Central memory CD8-positive, alpha-beta T cell (primary cell): ENCODE measurements at places on chromosomes 2 and 18.

- DNase-seq, result no peak
These were observed 66.6 kb downstream of the MTCL1 start for GRCh38 chr18:8771930-8772329.

DNA sequence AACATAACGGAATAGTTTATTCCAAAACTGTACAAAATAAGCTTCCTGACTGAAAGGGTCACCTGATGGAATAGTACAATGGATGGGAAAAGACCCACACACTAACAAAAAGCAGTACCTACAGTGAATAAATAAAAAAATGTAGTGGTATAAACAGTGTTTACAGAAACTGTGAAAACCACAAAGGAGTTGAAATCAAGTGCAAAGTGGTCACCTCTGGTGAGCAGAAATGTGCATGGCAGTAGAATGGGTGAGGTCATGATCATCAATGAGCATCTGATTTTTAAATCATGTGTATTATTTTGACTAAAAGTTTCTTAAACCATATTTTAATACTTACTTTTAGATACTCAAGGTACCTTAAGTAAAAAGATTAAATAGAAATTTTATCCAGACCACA is 11.4 kb downstream of the WDSUB1 start:
- no peak for DNase-seq

- DNase-seq, result no peak
These were observed 32.6 kb downstream of the FASTKD2 start for GRCh38 chr2:206798000-206798399.

DNA sequence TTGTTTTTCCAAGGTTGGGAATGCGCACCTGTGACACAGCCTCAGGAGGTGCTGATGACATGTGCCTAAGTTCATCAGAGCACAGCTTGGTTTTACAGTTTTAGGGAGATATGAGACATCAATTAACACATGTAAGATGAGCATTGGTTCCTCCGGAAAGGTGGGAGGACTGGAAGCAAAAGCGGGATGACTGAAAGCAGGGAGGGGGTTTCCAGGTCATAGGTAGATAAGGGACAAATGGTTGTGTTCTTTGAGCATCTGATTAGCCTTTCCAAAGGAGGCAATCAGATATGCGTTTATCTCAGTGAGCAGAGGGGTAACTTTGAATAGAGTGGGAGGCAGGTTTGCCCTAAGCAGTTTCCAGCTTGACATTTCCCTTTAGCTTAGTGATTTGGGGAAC is 26.3 kb downstream of the CAPG start:
- no peak for DNase-seq

DNA sequence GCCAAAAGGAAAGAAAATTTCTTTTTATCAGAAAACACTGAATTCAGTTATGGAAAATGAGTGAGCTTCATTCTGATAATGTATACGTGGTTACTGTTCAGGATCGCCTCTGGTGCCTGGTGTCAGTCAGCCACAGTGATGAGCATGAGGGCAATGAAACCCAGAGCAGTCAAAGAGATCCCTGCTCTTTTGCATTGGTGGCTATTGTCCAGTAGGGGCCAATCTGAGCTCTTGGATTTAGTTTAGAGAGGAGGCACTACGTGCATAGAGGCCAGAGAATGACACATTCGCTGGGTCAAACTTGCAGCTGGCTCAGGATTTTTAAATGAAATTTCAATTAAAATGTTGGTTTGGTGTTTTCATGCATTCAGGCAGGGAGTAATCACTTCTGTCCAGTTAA is 522.9 kb downstream of the TMEM182 start:
- DNase-seq, result no peak

- no peak for DNase-seq
These were observed 84.0 kb downstream of the LIPG start for GRCh38 chr18:49645841-49646351.

- DNase-seq, result peak; percentile 11
These were observed 2.0 kb upstream of the CYP26B1 start for GRCh38 chr2:72149556-72150156.

GRCh38 chr2:169667583-169667982 is 26.6 kb downstream of the CFAP210 start:
- DNase-seq, result no peak

DNA sequence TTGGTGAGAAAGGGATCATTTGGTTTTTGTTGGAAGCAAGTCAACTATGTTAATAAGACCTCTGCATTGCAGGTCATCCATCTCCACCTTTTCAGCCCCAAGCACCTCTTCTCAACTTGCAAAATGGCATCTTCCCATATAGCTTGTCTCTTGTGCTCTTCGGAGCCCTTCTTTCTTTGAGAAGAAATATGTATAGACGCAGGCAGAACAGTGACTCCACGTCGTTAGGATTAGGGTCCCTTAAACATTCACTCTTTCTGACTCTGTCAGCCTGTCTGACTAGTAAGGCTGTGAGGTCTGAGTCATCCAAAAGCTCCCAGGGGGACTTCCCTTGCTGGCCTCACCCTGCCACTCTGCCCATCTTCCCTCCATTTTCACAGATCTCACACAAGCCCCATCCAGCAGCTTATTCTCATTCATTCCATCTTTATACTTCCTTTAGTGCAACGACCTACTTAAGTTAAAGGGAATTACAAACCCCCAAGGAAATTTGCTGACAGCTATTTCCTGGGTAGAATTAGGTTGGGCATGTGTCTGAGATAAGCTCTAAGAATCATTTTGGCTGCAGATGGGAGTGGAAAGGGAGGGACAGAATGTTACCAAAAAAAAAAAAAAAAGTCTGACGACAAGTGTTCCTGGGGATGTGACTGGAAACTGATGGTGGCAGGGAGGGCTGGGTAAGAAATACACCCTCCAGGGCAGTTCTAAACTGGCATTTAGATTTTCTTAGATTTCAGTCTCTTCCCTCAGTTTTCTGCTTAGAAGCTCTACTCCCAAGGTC is 37.7 kb upstream of the MEX3C start:
- DNase-seq, result no peak

DNA sequence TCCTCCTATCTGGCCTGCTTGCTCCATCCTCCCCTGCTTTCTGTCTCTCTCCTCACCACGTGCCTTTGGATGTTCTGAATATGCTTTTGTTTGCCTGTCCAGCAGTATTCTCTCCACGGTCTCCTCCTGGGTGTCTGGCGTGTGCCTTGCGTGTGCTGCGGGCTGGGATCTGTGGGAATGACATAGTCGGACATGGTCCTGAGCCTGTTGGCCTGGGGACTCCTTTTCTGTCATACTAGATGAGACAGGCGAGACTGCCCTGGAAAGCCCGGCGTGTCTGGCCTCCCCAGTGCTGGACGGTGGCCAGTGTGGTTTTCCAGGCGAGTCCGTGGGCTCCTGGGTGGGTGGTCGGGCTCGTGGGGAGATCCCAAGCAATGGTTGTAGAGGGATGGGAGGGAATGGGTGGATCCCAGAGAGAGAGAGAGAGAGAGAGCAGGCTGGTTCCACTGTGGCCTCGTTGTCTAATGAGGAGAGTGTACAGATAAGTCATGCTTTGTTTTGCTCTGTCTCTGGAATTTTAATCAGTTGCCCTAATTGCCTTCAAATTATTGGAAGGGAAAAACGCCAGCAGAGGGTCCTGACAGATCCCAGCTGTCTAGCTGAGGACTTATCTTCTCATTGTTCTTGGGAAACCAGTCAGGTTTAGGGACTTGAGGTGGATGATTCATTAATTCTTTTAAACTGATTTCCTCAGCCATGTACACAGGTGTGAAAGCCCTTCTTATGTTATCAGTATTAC is 58.3 kb downstream of the HPCAL1 start:
- DNase-seq, result no peak

GRCh38 chr2:590214-591175 is 86.7 kb downstream of the TMEM18 start:
- no peak for DNase-seq

GRCh38 chr2:148876595-148877402 is 1.8 kb downstream of the KIF5C start:
- no peak for DNase-seq

DNA sequence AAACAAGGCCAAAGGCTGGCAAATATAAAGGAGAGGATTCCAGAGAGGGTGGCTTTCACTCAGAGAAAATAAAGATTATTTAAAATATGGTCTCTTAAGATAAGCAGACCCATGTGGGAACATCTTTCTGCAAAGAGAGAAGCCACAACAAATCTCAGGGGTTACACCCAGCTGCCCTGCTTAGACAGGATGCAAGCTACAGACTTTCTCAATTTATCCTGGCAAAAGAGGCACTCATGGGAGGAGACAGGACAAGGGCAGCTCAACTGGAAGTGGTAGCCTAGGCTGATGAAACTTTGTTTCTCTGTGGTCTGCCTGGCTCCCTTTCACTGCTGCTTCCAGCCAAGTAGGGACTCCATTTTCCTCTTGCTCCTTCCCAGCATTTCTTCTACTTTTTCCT is 25.9 kb upstream of the SULT1C4 start:
- no peak for DNase-seq

GRCh38 chr2:19116918-19117317 is 241.5 kb downstream of the OSR1 start:
- no peak for DNase-seq

- no peak for DNase-seq
These were observed 4.7 kb upstream of the RTP5 start for GRCh38 chr2:241864850-241865213.

- DNase-seq, result no peak
These were observed 33.0 kb downstream of the MAL start for GRCh38 chr2:95058466-95058988.

- DNase-seq, result no peak
These were observed 14.1 kb downstream of the LTBP1 start for GRCh38 chr2:32960647-32961403.

DNA sequence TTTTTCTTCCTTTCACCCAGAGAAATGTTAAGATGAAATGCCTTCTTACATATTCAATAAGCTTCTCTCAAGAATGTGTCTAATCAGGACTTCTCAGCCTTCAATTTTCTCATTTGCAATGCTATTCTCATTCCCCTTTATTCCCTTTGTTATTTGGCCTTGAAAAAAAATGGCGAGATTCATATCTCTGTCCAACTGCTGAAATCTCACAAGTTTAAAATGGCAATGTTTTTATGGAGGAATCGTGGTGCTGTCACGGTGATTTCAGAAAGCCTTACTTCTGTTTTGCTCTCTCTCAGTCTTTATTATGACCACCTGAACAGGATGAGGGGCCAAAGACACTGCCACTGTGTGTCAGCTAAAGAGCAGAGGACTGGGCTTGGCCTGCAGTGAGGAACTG is 928.5 kb downstream of the DCC start:
- DNase-seq, result no peak

DNA sequence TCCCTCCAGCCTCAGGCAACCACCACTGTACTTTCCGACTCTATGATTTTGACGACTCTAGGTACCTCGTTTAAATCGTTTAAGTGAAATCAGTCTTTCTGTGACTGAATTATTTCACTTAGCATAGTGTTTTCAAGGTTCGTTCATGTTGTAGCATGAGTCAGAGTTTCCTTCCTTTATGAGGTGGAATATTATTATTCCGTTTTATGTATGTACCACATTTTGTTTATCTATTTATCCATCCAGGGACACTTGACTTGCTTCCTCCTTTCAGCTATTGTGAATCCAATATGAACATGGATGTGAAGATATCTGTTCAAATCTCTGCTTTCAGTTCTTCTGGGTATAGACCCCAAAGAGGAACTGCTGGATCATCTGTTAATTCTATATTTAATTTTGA is 19.1 kb downstream of the IL1R2 start:
- DNase-seq, result no peak

GRCh38 chr2:175399326-175399725 is 217.8 kb upstream of the ATP5MC3 start:
- DNase-seq, result no peak

- no peak for DNase-seq
These were observed 20.0 kb upstream of the FBLN7 start for GRCh38 chr2:112118148-112118547.

DNA sequence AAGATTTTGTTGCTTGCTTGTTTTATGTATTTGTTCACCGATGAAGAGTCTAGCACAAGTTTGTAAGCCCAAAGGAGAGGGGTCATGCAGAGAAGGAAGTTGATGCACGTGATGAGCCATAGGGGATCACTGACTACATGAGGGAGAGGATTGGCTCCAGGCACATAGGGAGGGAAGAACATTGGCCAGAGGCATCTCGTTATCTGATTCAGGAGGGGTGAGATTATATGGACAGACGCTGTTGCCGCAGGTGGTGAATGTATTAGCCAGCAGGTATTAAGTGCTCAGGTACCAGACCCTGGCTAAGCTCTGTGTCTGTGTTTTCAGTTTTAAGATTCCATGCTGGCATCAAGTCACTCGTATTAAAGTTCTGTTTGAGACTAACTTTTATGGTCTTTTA is 91.8 kb upstream of the CHST9 start:
- no peak for DNase-seq

- no peak for DNase-seq
These were observed 25.4 kb upstream of the SPOPL start for GRCh38 chr2:138476186-138476585.

GRCh38 chr2:213764849-213765248 is 480.6 kb downstream of the SPAG16 start:
- DNase-seq, result no peak
